DMS53 (cell line): ENCODE measurements at places on chromosomes 16 and 17.
A peak's percentile ranks its signal among the peaks of the same experiment; 100 is the strongest.

GRCh38 chr16:85902366-85903155 is 3.6 kb downstream of the IRF8 start:
- no peak for DNase-seq

- no peak for DNase-seq
Measured at GRCh38 chr16:10756574-10756973, 12.9 kb downstream of the NUBP1 start.

DNA sequence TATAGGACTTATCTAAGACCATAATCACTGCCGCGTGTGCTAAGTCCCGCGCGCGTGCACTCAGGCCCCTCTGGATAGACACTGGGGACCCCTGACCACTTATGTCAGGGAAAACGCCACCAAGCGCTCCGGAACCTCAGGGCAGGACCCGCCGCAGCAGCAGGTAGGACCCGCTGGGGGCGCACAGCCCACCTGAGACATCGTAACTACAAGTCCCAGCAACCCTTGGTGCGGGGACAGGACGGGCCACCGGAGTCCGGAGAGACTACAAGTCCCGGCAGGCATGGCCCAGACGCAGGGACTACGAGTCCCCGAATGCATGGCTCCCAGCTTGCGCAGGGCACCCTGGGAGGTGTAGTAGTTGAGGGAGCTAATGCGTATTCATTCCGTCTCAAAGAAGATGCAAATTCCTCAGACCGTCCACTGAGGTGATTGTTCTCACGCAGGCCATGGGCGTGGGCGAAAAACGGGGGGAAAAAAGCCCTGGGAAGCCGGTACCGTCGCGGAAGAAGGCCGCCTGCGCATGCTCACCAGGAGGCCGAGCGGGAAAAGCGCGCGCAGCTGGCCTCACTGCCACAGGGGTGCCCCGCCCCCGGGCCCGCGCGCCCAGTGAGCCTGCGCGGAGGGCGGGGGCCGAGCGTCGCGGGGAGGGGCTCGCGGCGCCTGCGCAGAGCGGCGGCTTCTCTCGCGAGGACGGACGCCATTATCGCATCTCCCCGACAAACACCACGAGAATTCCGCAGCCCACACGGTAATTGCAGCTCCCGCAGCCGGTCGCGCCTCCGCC is at the start of gene BANP:
Gene BANP (plus strand): TSS at position 670 of the 787 bp plus-strand sequence. CDS start 23,682 bp downstream, outside the sequence.
- DNase-seq = peak; percentile 99

DNA sequence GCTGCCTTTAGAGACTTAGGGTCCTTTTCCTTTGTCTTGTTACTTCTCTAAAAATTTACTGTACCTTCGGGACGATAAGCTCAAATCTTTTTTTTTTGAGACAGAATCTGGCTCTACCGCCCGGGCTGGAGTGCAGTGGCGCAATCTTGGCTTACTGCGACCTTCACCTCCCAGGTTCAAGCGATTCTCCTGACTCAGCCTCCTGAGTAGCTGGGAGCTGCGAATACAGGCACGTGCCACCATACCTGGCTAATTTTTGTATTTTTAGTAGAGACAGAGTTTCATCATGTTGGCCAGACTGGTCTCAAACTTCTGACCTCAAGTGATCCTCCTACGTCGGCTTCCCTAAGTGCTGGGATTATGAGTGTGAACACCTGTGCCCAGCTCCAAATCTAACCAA is 7.4 kb downstream of the RAD51C start:
- no peak for DNase-seq

GRCh38 chr17:55811536-55811935 is 60.7 kb downstream of the PCTP start:
- no peak for DNase-seq
